ENCODE measurements at places on chromosomes 1 and 21.

GRCh38 chr1:45660336-45660735 lies 26.0 kb downstream of the GPBP1L1 start:
- DNase-seq: no peak

GRCh38 chr21:45534636-45535331 lies 7.5 kb downstream of the SLC19A1 start:
- DNase-seq: peak; percentile 55

- DNase-seq: no peak
Observed at GRCh38 chr1:77394166-77394565, 112.3 kb downstream of the AK5 start.

GRCh38 chr1:30120245-30121000 lies 603.0 kb downstream of the MATN1 start:
- DNase-seq: no peak

DNA sequence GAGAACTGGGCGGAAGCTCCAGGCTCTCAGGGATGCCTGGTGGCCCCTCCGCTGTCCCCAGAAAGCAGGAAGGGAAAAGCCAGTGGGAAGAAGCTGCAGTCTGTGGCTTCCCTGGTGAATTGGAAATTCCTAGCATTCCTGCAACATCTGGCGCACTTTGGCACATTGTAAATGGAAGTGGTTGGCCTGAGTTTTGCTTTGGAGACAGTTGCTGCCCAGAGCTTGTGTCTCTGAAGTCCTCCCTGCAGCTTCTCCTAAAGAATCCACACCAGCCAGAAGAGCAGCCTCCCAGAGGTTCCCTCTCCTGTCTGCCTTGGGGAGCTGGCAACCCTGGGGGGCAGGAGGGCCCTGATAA lies 48.2 kb downstream of the ARHGEF10L start:
- DNase-seq: no peak

DNA sequence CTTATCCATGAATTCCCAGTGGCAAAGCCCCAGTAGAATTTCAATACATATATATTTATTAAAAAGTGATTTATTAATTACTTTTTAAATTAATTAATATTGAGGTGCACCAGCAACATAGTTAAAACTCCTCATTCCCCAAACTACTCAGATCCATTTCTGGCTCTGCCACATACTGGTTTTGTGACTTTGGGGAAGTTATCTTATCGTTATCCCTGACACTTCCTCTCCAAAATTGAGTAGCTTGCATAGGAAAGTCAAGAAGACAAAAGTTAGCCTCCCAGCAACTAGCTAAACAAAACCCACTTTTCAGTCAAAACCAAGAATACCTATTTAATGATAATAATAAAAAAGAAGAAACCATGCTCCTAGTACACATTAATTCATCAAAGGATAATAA lies 35.9 kb downstream of the TCP10L start:
- DNase-seq: no peak

GRCh38 chr1:29744684-29745490 lies 508.6 kb downstream of the PTPRU start:
- no peak for DNase-seq

DNA sequence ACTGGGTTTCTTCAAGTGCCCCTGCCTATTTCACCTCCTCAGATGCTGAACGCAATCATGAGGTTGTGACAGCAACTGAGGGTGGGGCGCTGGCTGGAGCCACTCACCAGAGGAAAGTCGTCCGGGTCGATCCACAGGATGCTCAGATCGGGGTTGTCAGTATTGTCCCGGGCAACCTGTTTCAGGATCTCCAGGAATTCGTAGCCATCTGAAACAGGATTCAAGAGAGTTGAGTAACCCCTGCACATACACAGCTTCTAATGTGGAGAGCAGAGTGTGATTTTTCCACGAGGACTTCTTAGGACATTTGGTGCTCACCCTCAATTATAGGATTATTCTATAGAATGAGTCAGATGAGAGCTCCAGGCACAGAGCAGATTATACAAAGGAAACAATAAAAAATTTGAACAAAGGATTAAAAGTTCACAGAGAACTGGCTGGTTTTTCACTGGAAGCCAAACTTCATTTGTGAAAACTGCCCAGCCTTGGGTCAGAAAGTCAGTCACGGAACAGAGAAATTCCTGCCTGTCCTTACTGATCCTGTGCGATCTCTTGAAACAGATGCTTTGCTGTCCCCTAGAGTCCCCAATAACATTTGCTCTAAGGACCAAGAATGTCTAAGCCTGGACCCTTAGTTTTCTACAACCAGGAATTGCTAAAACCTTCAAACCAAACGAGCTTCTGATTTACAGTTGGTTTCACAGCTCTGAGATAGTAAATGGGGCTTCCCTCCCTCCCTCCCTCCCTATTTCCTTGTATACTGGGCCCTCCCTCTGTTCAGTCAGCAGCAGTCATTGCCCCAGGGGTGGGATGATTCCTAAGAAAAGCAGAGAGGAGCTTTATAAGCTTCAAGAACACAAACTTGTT lies 63.2 kb downstream of the CASQ2 start:
- DNase-seq: no peak

- no peak for DNase-seq
Observed at GRCh38 chr1:55316947-55317662, 101.9 kb upstream of the USP24 start.

GRCh38 chr1:29576510-29576909 lies 340.2 kb downstream of the PTPRU start:
- DNase-seq: no peak

DNA sequence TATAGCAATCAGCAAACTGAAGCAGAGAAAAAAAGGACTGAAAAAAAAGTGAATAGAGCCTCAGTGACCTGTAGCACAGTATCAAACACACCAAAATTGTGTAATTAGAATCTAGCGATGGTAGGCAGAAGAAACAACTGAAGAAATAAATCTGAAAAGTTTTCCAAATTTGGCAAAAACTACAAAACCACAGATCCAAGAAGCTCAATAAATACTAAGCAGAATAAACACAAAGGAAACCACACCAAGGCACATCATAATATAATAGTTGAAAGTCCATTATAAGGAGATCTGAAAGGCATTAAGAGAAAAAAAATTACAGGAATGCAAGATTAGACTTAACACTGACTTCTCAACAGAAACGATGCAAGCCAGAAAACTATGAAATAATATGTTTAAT lies 7.1 kb upstream of the IL12RB2 start:
- DNase-seq: no peak

DNA sequence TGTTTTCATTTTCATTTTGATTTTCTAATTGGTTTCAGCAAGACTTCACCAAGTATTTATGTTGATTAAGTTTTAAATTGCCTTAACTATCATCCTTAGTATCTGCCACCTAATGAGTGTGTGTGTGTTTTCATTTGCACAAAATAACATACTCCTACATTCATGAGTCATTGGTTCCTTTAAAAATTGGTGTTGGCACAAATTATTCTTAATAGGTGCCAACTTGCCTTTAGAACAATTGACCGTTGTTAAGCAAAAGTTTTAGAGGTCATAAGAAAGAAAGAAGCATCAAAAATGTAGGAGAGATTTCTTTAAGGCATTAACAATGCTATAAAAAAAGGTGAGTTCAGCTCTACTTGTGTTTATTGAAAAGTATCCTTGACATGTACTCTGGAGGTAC lies 77.5 kb downstream of the FNBP1L start:
- DNase-seq: no peak

DNA sequence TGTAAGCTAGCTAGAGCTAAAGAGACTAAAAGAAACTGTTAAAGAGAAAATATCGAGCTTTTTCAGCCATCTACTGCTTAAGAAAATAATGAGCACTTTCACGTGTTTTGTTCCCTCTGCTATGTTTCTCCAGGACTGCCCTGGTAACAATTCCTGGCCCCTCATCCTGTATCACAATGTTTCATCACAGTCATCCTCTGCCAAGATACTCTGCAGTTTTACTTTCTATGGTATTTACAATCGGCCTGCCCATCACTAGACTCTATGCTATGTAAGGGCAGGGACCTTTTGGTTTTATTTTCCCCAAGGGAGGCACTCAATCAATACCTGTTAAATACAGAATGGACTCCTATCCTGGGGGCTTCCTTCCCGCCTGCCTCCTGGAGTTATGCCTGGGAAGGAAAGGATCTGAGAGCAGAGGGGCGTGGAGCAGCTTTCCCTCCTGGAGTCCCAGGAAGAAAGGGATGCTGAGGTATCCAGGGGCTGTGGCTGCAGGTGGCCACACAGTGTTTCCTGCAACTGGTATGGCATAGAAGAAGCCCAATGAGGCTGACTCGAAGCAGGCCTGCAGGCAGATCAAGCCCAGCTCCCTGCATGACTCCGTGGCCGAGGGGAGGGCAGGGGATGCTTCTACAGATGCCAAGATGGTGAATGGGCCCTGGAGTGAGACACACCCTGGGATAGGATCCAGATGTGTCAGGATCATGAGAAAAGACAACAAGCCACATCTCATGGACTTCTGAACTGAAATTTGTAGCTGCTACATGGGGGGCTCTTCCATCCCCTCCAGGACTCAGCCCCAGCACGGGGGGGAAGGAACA lies 52.9 kb downstream of the MATN1 start:
- DNase-seq: no peak

DNA sequence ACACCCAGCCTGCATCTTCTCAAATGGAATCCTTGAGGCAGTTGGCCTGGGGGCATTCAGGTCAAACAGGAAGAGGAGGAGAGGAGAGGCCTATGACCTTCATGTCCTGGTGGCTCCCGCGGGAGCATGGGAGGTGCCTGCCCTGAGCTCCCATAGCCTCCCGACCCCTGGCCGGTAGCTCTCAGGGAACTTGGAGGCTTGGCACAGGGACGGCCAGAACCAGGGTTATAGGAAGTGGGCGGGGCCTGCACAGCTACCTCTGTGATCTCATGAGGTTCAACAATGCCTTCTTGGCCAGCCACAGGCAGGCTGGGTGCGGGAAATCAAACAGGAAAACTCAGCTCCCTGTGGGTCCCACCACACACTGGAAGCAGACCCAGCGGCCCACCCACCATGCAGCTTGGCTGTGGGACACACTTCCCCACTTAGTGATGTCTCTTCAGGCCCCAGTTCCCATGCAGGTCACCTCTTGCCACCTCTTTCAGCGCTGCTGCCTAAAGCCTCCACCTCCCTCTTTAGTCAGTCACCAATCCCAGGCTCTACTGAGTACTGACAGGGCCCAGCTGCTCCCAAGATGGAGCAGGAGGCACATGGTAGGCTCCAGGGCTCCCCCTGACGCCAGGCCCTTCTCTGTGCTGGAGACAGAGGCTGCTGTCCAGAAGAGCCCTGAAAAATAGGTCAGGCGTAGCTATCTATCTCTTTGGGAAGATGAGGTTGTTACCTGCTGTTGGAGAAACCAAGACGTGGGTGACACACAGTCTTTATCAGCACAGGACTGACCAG lies at the start of gene SLFNL1:
Gene SLFNL1, minus strand, starts transcription at position 200 of the 783 bp plus-strand sequence. CDS start 1,065 bp downstream, outside the sequence.
- no peak for DNase-seq

- DNase-seq: no peak
Observed at GRCh38 chr1:99594205-99594604, 51.7 kb upstream of the PALMD start.

GRCh38 chr1:41383094-41383852 lies 22.0 kb downstream of the FOXO6 start:
- no peak for DNase-seq

- DNase-seq: no peak
Observed at GRCh38 chr1:165241321-165241720, 115.2 kb downstream of the LMX1A start.

DNA sequence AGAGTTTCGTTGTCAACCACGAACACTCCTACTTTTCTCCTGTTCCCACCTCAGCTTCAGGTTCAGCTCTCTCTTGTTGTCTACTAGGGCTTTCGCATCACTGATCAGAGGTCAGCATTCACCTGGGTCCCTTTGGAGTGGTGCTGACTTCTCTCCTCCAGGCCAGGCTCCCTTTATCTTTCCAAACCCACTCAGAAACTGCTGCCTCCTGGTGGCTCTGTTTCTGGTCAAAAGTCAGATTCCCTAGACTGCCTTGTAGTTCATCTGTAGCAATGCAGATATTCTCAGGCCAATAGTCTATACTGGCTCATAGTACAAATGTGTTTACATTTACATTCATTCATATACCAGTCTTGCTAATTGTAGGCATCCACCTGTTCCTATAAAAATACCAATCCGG lies 6.4 kb upstream of the ERI3 start:
- no peak for DNase-seq

DNA sequence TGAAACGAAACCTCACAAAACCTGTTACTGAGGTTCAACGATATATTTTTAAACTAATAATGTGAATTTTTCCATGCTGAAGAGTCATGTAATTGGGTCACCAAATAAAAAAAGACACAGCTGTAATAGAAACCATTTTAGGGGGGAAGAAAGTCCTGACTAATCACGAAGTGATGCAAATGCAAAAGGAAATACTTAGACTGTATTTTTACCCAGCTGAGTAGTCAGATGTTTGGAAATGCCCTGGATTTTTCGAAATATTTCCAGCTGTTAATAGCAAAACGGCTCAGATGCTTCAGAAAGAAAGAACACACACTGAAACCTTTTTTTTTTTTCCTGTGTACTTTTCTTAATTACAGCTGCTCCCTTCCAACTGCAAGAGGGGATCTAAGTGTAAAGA lies 210.3 kb downstream of the SETD4 start:
- DNase-seq: no peak

- no peak for DNase-seq
Observed at GRCh38 chr1:247855911-247856310, 1.1 kb upstream of the TRIM58 start.

DNA sequence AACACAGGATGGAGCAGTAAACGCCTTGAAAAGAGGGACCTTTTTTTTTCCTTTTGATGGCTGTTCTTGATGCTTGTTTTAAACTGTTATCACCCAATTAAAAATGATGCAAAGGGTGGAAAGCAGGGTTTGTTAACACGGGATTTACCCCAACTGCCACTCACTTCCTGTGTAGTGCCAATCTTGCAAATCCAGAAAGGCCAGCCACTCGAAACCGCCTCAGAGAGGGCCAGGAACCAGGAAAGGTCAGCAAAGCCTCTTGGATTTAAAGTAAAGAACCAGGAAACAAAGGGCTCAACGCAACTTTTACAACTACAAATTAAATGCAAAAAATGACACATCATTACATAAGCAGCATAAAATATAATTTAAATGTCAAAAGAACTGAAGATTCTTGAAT lies 347.4 kb downstream of the PDE4B start:
- DNase-seq: no peak

DNA sequence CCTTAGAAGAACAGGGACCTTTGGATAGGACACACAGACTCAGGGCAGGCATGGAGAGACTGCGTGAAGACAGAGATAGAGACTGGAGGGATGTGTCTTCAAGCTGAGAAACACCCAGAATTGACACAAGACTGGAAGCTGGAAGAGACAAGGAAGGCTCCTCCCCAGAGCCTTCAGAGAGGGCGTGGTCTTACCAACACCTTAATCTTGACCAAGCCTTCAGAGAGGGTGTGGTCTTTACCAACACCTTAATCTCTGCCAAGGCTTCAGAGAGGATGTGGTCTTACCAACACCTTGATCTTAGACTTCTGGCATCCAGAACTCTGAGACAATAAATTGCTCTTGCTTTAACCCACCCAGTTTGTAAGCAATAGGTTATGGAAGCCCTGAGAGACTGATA lies 481.4 kb upstream of the VAMP3 start:
- no peak for DNase-seq

DNA sequence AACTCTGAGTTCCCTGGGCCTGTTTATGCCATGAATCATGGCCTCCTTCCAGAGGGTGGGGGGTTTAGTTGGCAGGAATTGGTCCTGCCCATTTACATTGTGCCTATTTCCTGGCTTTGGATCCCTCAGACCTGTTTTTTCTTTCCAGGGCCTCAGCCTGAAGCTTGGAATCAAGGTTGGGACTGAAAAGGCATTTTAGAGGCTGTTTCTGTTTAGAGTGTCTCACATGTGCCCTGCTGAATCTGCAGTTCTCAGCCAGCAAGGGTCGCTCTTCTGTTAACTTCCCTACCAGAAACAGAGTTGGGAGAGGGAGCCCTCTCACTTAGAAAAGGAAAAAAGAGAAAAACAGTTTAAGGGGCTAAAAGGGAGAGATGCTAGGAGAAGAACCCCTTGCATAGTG lies 191.1 kb downstream of the PTPRC start:
- no peak for DNase-seq

Data from activated CD8-positive, alpha-beta memory T cell treated with anti-CD3 and anti-CD28 coated beads for 24 hours (primary cell).